Peyer's patch (tissue), 4 donors: ENCODE measurements at places on chromosomes 5 and 9. TPM values are rescaled to one million over a fixed set of nuclear protein-coding genes. Genes with fewer than 3 reads are reported as not detected.

DNA sequence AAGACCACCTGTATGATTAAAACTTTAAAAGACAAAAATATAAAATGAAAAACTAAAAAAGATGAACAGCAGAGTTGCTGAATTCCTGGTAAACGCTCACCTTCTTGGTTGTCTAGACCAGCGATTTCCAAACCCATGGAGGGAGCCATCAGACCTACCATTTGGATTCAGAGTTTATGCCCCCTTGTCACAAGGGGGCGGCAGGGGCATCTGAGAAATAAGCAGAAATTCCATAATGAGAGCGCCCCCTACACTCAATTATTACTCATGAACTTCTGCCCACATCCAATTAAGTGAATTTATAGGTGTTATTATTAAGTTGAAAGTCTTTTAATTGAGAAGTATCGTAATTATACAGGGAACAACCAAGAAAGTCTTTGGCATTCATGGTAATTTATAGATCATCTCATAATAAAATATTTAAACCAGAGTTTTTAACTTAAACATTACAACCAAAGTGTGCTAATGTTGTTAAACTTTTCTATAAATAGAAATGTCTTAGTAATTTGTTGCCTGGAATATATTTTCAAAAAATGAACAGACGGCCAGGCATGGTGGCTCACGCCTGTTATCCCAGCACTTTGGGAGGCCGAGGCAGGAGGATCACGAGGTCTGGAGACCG, 35.2 kb upstream of the SPATA31C2 start:
- no peaks in the 10 kb centered on the region for H3K4me1 ChIP-seq
- H3K36me3 ChIP-seq: no peaks in the 10 kb centered on the region
- H3K27ac ChIP-seq: no peak overlapping the region
- H3K27me3 ChIP-seq: no peaks in the 10 kb centered on the region

The COL15A1 gene
- total RNA-seq: 8.3 TPM

GRCh38 chr9:3578786-3579185, 53.0 kb upstream of the RFX3 start:
- H3K27ac ChIP-seq: no peak overlapping the region
- H3K4me3 ChIP-seq: no peak overlapping the region
- no peaks in the 10 kb centered on the region for H3K4me1 ChIP-seq
- no peaks in the 10 kb centered on the region for H3K27me3 ChIP-seq
- H3K36me3 ChIP-seq: no peaks in the 10 kb centered on the region

- H3K27ac ChIP-seq: no peak overlapping the region
- H3K4me1 ChIP-seq: no peaks in the 10 kb centered on the region
- no peaks in the 10 kb centered on the region for H3K27me3 ChIP-seq
- no peaks in the 10 kb centered on the region for H3K36me3 ChIP-seq
- DNase-seq: no peak
Observed at GRCh38 chr5:116428413-116428812, 146.2 kb downstream of the SEMA6A start.

DNA sequence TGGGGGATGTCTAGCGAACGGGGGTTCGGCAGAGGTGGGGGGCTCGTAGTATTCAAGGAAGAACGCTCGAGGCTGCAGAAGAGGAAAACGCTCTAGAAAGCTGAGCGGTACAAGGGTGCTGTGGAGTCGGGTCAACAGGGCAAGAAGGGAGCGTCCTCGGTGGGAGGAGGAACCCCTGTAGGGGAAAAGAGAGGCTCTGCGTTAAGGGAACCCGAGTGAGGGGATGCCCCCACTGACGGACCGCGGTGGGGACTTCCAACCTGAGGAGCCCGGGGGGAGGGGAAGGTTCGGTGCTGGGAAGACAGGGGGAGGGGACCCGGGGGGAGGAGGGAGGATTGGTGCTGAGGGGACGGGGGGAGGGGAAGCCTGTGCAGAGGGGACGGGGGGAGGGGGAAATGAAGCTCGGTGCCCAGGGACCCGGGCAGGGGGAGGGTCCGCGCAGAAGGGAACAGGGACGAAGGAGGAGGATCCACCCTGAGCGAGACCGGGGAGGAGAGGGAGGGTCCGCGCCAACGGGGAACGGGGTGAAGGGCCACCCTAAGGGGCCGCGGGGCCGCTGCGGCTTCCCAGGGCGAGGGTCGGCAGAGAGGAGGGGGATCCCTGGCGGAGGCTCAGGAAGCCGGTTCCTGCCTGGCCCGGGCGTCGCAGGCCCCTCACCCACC, 621 bp downstream of the NR6A1 start:
- peak overlapping the region; percentile 93 for H3K4me3 ChIP-seq
- H3K27ac ChIP-seq: peak overlapping the region; percentile 88
- no peaks in the 10 kb centered on the region for H3K36me3 ChIP-seq
- peaks cover 26% of the 10 kb centered on the region for H3K4me1 ChIP-seq
- peak; percentile 65 for DNase-seq
- H3K27me3 ChIP-seq: no peaks in the 10 kb centered on the region

- H3K36me3 ChIP-seq: no peaks in the 10 kb centered on the region
- no peak overlapping the region for H3K27ac ChIP-seq
- no peak for DNase-seq
- no peak overlapping the region for H3K4me3 ChIP-seq
- no peaks in the 10 kb centered on the region for H3K27me3 ChIP-seq
Observed at GRCh38 chr9:81455462-81456219, 233.7 kb downstream of the TLE1 start.

GRCh38 chr9:129889941-129890717, 54.9 kb downstream of the USP20 start:
- peak overlapping the region; percentile 39 for H3K4me3 ChIP-seq
- H3K27ac ChIP-seq: peak overlapping the region; percentile 79
- no peaks in the 10 kb centered on the region for H3K36me3 ChIP-seq
- DNase-seq: peak; percentile 55
- no peaks in the 10 kb centered on the region for H3K27me3 ChIP-seq

- H3K4me3 ChIP-seq: no peak overlapping the region
- peak overlapping the region; percentile 23 for H3K27ac ChIP-seq
- H3K4me1 ChIP-seq: no peaks in the 10 kb centered on the region
- DNase-seq: no peak
- H3K27me3 ChIP-seq: no peaks in the 10 kb centered on the region
Observed at GRCh38 chr5:39175273-39175955, 43.9 kb downstream of the FYB1 start.

DNA sequence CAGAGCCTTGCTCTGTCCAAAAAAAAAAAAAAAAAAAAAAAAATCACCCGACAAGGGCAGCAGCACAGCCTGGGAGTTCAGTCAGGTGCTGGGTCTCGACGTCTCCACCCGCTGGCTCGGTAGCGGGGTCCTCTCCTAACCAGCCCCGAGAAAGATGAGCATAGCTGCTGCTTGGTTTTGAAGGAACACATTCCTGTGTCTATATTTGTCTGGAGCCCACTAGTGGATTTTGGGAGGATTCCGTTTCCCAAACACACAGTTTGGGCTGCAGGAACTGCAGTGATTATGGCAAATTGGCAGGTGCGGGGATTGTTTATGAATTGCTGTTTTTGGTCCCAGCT, 1.2 kb downstream of the OTULINL start:
- H3K27me3 ChIP-seq: no peaks in the 10 kb centered on the region
- peaks cover 37% of the 10 kb centered on the region for H3K4me1 ChIP-seq
- no peaks in the 10 kb centered on the region for H3K36me3 ChIP-seq
- H3K4me3 ChIP-seq: peak overlapping the region; percentile 72

- H3K27me3 ChIP-seq: no peaks in the 10 kb centered on the region
- no peaks in the 10 kb centered on the region for H3K36me3 ChIP-seq
- H3K27ac ChIP-seq: no peak overlapping the region
- H3K4me1 ChIP-seq: no peaks in the 10 kb centered on the region
- H3K4me3 ChIP-seq: no peak overlapping the region
- DNase-seq: no peak
Observed at GRCh38 chr9:108217431-108218349, 638.1 kb downstream of the ACTL7B start.

- no peaks in the 10 kb centered on the region for H3K36me3 ChIP-seq
- no peak for DNase-seq
- H3K27ac ChIP-seq: no peak overlapping the region
- no peak overlapping the region for H3K4me3 ChIP-seq
- H3K27me3 ChIP-seq: no peaks in the 10 kb centered on the region
Observed at GRCh38 chr9:88972401-88972800, 18.9 kb upstream of the S1PR3 start.

- no peaks in the 10 kb centered on the region for H3K4me1 ChIP-seq
- no peak overlapping the region for H3K27ac ChIP-seq
- H3K4me3 ChIP-seq: no peak overlapping the region
- no peaks in the 10 kb centered on the region for H3K36me3 ChIP-seq
Observed at GRCh38 chr9:106420511-106420944, 442.4 kb upstream of the ZNF462 start.

The PTAR1 gene
- 115 TPM for total RNA-seq

DNA sequence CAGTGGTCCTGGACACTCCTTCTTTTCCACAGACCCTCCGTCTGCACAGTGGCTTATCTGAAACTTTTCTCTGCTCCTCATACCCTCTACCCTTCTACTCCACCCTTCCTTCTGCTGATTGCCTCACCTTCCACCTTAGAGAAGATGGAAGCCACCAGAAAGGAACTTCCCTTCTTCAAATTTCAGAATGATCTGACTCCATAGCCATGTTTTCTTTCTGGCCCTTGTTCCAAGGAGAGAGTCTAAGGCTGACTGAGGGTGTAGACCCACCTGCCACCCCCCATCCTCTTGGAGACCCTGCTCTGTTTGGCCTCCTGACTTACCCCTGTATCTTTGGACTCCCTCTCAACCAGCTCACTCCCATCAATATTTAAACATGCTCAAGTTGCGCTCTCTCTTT, 7.4 kb downstream of the SNX30 start:
- H3K27me3 ChIP-seq: no peaks in the 10 kb centered on the region
- no peak overlapping the region for H3K27ac ChIP-seq
- no peaks in the 10 kb centered on the region for H3K36me3 ChIP-seq
- H3K4me1 ChIP-seq: no peaks in the 10 kb centered on the region
- no peak for DNase-seq

GRCh38 chr9:4530375-4530774, 40.1 kb downstream of the SLC1A1 start:
- no peaks in the 10 kb centered on the region for H3K27me3 ChIP-seq
- no peak overlapping the region for H3K4me3 ChIP-seq
- no peaks in the 10 kb centered on the region for H3K36me3 ChIP-seq

GRCh38 chr5:119706049-119706448, 76.7 kb downstream of the FAM170A start:
- no peaks in the 10 kb centered on the region for H3K27me3 ChIP-seq
- no peak for DNase-seq
- H3K4me1 ChIP-seq: no peaks in the 10 kb centered on the region
- no peak overlapping the region for H3K4me3 ChIP-seq
- H3K27ac ChIP-seq: no peak overlapping the region

DNA sequence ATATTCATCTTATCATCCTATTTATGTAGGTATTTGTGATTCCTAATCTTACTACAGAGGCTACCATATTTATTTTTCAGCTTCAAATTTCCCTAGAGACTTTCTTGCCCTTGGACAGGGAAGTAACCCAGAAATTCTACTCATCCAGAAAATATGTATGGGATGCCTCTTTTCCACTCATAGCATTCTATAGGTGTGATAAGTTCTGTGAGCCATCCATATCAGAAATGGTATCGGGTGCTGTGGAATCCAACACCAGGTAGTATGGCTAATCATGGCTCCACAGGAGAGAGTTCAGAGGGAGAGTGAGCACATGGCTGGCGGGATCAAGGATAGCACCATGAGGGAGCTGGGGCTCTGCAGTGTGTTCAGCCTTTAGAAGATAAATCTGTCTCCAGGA, 349.3 kb upstream of the ACTBL2 start:
- no peaks in the 10 kb centered on the region for H3K36me3 ChIP-seq
- no peaks in the 10 kb centered on the region for H3K4me1 ChIP-seq
- H3K27ac ChIP-seq: no peak overlapping the region
- no peak for DNase-seq
- H3K27me3 ChIP-seq: no peaks in the 10 kb centered on the region

The TAL2 gene
- not detected for total RNA-seq
